Osteocyte (in vitro differentiated cells): ENCODE measurements at places on chromosomes 4 and X. TPM values are rescaled to one million over a fixed set of nuclear protein-coding genes. Genes with fewer than 3 reads are reported as not detected.
A peak's percentile ranks its signal among the peaks of the same experiment; 100 is the strongest.

DNA sequence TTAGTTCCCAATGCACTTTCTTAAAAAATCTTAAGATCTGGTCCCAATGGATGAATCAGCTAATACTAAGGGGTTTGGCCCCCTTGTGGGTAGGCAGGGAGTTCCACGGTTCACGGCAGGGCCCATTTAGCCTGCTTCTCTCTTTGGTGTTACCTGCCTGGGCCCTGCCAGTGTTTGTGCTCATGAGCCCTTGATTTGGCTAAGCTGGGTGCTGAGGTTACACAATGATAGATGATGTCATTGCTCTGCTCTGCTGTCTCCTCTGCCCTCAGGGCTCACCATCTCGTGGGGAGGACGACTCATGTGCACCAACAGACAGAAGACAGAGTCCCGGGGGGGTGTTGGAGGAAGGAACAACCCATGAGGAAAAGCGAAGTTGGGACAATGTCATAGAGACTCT is 24.4 kb downstream of the RTL5 start:
- DNase-seq: no peak

LGI2 gene
- total RNA-seq: 0.08 TPM in 1 of 2 replicates, not detected in the other

GRCh38 chr4:46830971-46831454 is 78.0 kb downstream of the COX7B2 start:
- no peak for DNase-seq

RTL3 gene
- total RNA-seq: 0.18 TPM in 1 of 2 replicates, not detected in the other

GRPR gene
- 4.0 and 4.7 TPM in 2 replicates for total RNA-seq

DNA sequence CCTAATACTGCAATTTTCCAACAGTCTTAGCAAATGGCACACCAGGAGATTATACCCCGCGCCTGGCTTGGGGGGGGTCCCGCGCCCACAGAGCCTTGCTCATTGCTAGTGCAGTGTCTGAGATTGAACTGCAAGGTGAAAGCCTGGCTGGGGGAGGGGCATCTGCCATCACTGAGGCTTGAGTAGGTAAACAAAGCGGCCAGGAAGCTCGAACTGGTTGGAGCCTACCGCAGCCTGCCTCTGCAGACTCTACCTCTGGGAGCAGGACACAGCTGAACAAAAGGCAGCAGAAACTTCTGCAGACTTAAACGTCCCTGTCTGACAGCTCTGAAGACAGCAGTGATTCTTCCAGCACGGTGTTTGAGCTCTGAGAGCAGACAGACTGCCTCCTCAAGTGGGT is 172.8 kb upstream of the NAP1L5 start:
- DNase-seq: no peak

DNA sequence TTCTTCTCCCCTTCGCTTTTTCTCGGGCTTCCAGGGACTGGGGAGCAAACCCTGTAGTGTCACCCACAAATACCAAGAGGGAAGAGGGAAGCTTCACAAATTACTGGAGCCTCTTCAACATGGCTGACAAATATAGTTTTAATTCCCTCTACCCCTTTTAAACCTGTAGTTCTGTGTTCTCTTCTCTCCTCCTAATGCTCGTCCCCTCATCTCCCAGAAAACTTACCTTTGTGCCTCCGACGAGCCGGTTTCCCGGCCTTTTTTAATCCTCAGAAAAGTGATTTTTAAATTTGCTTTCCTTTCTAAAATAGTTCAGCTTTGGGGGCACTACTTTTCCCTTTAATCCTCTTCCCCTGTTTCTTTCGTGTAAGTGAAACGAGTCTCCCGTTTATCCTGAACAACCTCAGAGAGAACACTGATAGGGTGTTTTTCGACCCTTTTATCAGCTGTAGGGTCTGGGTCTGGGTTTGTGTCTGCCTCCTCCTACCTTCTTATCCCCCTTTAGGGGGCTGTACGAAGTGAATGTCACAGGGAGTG is 408 bp downstream of the TET2 start:
- DNase-seq: no peak

MAGEC1 gene
- total RNA-seq: not detected in 2 replicates

VEGFD gene
- 0.27 TPM in 1 of 2 replicates, not detected in the other for total RNA-seq

GRCh38 chr4:174420316-174420715 is 102.0 kb downstream of the HPGD start:
- DNase-seq: no peak

DNA sequence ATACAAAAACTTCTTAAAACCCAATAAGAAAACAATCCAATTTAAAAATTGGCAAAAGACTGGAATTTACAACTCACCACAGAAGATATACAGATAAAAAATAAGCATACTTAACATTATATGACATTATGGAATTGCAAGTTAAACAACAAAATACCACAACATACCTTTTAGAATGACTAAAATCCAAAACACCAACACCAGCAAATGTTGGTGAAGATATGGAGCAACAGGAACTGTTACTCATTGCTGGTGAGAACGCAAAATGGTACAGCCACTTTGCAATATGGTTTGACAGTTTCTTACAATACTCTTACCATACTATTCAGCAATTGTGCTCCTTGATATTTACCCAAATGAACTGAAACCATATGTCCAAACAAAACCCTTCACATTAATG is 112.4 kb downstream of the ADGRL3 start:
- DNase-seq: no peak

DNA sequence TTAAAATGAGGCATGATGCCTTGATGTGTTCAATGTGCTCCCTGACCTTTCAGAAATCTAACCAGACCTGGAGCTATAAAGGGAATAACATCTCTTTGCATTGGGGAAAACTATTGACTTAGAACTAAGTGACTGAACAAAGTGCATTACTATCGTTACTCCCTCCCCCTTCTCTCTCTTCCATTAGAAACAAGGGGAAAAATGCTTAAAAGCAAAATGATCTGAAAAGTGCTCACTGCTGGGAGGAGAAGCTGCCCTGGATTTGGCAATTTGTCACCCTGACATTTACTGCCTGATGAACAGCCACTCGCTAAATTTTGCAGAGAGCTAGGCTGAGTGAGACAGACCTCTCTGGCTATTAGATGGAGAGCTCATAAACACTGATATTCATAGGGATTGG is 48.6 kb upstream of the PARM1 start:
- DNase-seq: no peak

- no peak for DNase-seq
Observed at GRCh38 chrX:116236666-116237065, 66.1 kb downstream of the AGTR2 start.

DNA sequence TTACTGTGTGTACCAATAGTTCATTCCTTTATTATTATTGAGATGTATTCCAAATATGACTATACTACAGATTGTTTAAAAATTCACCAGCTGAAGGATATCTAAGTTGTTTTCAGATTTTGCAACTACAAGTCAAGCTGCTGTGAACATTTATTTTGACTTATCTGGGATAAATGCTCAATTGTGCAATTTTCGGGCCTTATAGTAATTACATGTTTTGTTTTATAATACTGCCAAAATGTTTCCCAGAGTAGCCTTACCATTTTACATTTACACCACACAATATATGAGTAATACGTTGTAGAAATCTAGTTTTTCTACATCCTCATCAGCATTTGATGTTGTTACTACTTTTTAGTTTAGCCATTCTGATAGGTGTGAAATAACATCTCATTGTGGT is 179.6 kb downstream of the ANTXR2 start:
- no peak for DNase-seq

DNA sequence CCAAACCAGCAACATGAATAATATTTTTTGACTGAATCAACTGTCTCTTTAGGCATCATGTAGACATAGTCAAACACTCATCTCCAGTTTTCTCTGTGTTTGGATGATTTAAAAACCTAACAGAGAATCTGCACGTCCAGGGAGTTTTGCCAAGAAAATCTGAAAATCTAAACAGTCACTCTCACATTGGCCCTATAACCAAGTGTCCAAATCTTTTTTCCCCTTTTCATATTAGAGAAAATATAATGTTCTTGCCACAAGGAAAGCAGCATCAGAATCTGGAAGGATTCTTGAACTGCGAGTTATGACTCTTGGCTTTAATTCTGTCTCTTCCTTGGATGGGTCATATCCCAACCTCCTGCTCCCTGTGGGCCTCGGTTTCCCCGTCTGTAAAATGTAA is 8.8 kb upstream of the CHRDL1 start:
- no peak for DNase-seq

- no peak for DNase-seq
Observed at GRCh38 chr4:114398410-114398809, 200.2 kb upstream of the UGT8 start.

FGF5 gene
- total RNA-seq: 7.0 and 8.2 TPM in 2 replicates

- no peak for DNase-seq
Observed at GRCh38 chr4:177555007-177555574, 112.9 kb upstream of the AGA start.

DNA sequence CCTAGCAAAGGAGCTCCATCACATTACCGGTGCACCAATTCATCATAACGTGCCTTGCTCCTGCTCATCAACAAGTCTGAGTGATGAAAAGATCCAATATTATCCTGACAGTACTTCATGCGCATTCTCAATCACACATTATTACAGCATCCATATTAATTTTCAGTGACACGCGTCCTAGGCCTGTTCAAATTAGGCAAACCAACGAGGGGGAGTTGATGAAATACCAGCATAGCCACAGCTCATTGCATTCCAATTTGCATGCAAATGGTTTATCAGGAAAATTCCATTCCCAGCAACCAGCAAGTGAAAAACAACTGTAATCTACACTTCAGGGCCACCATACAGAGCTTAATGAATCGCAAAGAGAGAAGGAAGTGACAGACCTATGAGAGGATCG is 236.9 kb downstream of the DCLK2 start:
- DNase-seq: no peak

DNA sequence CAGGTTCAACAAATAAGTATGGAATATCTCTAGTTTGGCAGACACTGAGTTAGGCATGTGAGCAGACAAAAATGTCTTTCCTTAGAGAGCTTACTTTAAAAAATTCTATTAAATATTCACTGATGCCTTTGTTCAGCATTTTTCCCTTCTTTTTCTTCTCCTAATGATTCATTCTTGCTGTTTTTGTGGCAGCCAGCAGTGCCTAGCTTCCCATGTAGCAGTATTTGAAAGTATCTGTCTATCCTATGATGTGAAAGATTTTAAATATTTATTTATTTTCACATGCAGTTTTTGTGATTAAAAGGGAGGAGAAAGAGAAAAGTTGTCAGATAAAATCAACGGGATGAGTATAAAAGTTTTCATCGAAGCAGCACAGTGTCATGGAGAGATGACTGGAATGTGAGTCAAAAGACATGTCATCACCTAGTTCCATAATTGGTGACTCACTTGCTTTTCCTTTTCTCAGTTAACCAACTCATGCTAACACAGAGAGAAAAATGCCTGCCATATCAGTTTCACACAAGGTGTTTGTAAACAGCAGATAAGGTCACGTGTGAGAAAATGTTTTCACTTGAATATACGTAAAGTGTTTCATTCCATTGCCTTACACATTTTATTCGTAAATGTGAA is 69.8 kb downstream of the BMPR1B start:
- no peak for DNase-seq

- DNase-seq: no peak
Observed at GRCh38 chr4:74098427-74098994, 484 bp downstream of the CXCL2 start.

- DNase-seq: no peak
Observed at GRCh38 chrX:20989361-20989760, 384.9 kb upstream of the CNKSR2 start.

SOX3 gene
- not detected in 2 replicates for total RNA-seq

- no peak for DNase-seq
Observed at GRCh38 chr4:74890341-74890740, 42.6 kb upstream of the PARM1 start.

- DNase-seq: no peak
Observed at GRCh38 chrX:108537005-108537404, 97.4 kb downstream of the COL4A5 start.

PAGE2B gene
- total RNA-seq: not detected in 2 replicates

MAGEC2 gene
- not detected in 2 replicates for total RNA-seq

GRCh38 chrX:50813843-50814661 is at the start of gene SHROOM4:
TSS of gene SHROOM4 (minus strand) at chrX:50814194. CDS start at chrX:50814018, 176 bp downstream.
- DNase-seq: peak; percentile 84

DNA sequence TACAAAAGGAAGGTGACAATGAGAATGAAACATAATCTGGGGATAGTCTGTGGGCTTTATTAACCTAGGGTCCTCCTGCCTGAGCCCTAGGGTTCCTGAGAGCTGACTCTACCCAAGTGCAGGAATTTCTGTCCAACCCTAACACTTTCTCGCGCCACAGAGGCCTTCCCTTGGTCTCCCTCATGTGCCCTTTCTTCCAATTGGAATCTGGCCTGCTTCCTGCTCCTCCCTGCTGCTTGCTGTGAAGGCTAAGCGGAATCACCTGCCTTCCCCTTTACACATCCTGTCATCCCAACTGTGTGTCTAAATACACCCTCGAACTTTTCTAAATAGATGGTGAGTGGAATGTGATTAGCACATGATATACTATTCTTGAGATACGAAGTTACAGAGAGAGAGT is 5.9 kb downstream of the MAGEA11 start:
- DNase-seq: no peak

DNA sequence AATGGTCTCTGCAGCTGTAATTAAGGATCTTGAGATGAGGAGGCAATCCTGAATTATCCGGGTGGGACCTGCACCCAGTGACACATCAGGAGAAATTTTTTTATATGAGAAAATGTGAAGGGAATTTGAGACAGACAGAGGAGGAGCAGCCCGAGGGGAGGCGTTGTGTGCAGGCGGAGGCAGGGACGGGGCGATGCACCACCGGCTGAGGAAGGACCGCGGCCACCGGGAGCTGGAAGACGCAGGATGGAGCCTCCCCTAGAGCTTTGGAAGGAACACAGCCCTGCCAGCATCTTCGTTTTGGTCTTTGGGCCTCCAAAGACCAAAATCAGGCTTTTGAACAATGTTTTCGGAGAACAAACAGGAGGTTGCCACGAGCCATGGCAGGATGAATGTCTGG is 85.0 kb upstream of the ADRA2C start:
- DNase-seq: no peak

- DNase-seq: no peak
Observed at GRCh38 chr4:163665101-163665500, 170.6 kb downstream of the TMA16 start.

- DNase-seq: no peak
Observed at GRCh38 chrX:129585691-129586090, 45.6 kb downstream of the OCRL start.

GRCh38 chr4:5976921-5977320 is 41.3 kb downstream of the C4orf50 start:
- no peak for DNase-seq

PJA1 gene
- total RNA-seq: 27.8 and 29.7 TPM in 2 replicates

DNA sequence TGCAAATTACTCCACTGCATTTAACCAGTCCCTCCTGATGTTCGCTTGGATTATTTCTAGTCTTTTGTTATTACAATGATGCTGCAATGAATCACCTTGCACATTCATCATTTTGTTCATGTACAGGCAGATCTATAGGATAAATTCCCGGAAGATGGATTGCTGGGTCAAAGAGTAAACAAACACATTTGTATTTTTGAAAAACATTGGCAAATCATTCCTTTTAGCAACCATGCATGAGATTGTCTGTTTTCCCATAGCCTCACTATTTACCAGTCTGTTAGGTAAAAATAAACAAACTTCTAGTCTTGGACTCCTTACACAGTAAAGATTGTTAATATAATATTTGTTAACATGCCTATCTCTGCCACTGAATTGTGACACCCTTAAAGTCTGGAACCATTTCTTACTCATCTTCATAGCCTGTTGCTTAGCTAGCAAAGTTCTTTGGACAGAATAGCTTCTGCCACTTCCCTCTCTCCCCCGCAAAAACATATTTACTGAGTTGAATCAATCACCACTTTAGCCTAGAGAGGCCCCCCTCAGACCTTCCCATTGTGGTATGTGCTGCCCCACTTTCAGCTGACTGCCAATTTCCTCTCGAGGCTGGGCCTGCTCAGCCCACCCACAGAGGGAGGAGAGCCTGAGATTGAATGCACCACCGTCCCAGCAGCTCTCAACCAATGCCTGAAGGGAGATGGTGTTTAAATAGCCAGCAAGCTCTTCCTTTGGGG is 108.4 kb upstream of the ATXN3L start:
- DNase-seq: no peak
